ENCODE measurements at places on chromosomes 5 and 9.
A peak's percentile ranks its signal among the peaks of the same experiment; 100 is the strongest.

GRCh38 chr9:63728287-63728686 lies 1556.7 kb downstream of the FOXD4L5 start:
- no peak overlapping the region for H3K4me3 ChIP-seq
- no peak overlapping the region for H3K27ac ChIP-seq
- H3K4me1 ChIP-seq, result no peaks in the 10 kb centered on the region

DNA sequence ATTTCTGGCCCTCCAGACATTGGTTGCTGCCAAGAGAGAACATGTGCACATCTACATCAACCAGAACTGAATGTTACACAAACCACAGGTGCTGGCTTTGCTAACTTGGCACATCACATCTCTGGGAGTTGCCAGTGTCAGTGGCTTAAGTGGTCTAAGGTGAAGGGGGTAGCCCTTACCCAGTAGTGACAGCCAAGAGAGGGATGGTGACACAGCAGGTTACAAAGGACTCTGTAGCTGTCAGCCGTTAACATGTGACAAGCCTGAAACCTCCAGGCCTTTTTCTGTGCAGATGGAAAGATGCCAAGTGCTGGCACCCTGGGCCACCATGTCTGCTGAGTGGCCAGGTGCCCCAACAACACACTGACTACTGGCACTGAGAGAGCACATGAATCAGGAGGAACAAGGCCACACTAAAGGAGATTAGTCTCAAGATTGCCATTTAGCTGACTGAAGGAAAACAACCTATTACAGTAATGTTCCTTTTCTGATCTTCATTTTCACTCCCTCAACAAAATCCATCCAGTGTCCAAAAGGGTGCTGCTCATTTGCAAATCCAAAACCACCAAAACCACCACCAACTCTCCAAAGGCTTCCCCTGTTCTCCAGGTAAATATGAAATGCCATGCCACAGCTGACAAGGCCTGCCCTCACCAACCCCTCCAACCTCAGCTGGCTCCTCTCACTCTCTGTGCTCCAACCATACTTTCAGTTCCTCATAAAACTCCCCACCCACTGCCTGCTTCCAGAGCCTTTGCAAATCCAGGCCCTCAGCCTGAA lies 20.2 kb downstream of the SIL1 start:
- no peaks in the 10 kb centered on the region for H3K36me3 ChIP-seq
- H3K4me3 ChIP-seq, result no peak overlapping the region
- H3K27ac ChIP-seq, result peak overlapping the region; percentile 75
- H3K27me3 ChIP-seq, result no peaks in the 10 kb centered on the region

DNA sequence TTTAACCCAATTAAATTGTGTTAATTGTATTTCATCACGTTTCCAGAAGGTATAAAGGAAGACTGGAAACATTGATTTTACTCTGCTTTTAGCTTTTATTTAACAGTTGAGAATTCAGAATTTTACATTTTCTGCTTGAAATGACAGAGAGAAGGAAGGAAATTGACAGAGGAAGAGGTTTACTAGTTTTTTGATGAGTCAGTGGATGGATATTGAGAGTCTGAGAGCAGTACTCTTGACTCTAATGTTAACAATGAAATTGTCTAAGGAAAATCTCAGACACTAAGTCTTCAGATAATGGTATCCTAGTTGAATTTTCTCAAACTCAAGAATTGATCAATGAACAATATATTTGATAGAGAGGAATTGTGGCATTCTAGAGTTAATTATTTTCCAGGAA lies 60.6 kb downstream of the IPO11 start:
- H3K36me3 ChIP-seq, result peaks cover 27% of the 10 kb centered on the region
- H3K27ac ChIP-seq, result no peak overlapping the region
- H3K4me1 ChIP-seq, result no peaks in the 10 kb centered on the region
- no peak overlapping the region for H3K4me3 ChIP-seq
- no peak for ATAC-seq

GRCh38 chr9:5982317-5982716 lies 33.1 kb downstream of the RANBP6 start:
- no peak for ATAC-seq
- no peak overlapping the region for H3K27ac ChIP-seq
- no peaks in the 10 kb centered on the region for H3K27me3 ChIP-seq
- H3K4me1 ChIP-seq, result peaks cover 5% of the 10 kb centered on the region
- H3K36me3 ChIP-seq, result peaks cover 42% of the 10 kb centered on the region
- H3K4me3 ChIP-seq, result no peak overlapping the region

GRCh38 chr5:55869847-55870246 lies 18.7 kb downstream of the IL31RA start:
- H3K4me3 ChIP-seq, result no peak overlapping the region
- ATAC-seq, result no peak
- no peaks in the 10 kb centered on the region for H3K36me3 ChIP-seq
- H3K27ac ChIP-seq, result no peak overlapping the region
- H3K27me3 ChIP-seq, result no peaks in the 10 kb centered on the region

GRCh38 chr5:77452351-77452750 lies 39.8 kb downstream of the WDR41 start:
- H3K36me3 ChIP-seq, result peaks cover 56% of the 10 kb centered on the region
- no peak overlapping the region for H3K27ac ChIP-seq
- H3K4me1 ChIP-seq, result no peaks in the 10 kb centered on the region
- ATAC-seq, result no peak
- no peak overlapping the region for H3K4me3 ChIP-seq
- H3K27me3 ChIP-seq, result no peaks in the 10 kb centered on the region

DNA sequence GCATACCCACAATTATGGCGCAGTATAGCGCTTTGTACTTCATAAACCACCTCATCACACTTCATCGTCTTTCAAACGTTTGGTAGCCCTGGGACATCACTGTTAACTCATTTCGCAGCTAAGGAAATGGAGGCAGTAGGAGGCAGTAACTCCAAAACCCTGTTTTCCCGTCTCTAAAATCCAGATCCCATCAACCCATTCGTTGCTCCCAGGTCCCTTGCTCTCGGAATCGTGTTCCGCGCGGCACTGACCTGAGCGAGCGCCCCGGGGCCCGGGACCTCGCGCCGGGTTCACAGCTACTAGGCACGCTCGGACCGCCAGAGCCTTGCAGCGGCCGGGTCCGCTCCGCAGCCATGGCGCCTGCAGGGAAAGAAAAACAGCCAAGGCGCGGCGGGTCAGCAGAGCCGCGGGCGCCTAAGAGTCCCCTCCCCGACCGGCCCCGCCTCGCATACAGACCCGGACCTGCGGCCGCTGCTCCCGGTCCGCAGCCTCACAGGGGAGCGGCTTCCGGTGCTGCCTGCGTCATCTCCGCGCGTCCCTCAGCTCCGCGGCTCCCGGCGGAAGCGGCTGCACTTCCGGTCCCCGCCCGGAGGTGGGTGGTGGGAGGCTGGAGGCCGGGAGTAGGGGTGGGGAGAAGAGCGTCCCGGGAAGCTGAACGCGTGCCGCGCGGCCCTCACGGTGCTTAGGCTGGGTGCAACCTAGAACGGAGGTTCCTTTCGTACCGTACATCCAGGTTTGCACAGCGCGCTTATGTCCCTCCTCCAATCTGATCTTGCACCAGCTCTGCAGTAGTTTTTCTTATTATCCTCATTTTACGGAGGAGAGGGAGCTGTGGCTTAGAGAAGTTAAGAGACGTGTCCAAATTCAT lies at the start of gene FBXW2:
FBXW2 (minus strand) TSS at position 519 of the 868 bp plus-strand sequence. CDS start 5,158 bp downstream, outside the sequence.
- peak within 1 kb of the TSS; percentile 80 for H3K27ac ChIP-seq
- peak within 1 kb of the TSS; percentile 83 for H3K4me3 ChIP-seq
- no peaks in the 10 kb centered on the region for H3K36me3 ChIP-seq
- peak; percentile 98 for ATAC-seq
- no peaks in the 10 kb centered on the region for H3K27me3 ChIP-seq

DNA sequence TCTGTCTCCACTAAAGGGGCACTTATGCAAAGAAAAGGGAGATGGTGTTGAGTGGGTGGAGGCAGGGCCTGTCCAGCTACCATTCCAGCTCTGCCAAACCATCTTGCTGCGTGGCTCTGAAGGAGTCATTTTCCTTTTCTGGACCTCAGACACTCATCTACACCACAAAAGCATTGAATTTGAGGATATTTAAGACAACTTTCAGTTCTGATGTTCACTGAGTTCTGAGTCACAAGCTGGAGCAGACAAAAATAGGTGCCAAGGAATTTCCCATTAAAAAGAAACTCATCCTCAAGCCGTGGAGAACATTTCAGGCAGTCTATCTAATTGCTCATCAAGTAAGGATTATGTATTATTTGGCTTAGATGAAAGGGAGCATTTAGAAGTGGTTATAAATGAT lies 195.0 kb upstream of the TBC1D2 start:
- no peak overlapping the region for H3K27ac ChIP-seq
- no peaks in the 10 kb centered on the region for H3K36me3 ChIP-seq
- peaks cover 13% of the 10 kb centered on the region for H3K27me3 ChIP-seq
- no peak overlapping the region for H3K4me3 ChIP-seq

DNA sequence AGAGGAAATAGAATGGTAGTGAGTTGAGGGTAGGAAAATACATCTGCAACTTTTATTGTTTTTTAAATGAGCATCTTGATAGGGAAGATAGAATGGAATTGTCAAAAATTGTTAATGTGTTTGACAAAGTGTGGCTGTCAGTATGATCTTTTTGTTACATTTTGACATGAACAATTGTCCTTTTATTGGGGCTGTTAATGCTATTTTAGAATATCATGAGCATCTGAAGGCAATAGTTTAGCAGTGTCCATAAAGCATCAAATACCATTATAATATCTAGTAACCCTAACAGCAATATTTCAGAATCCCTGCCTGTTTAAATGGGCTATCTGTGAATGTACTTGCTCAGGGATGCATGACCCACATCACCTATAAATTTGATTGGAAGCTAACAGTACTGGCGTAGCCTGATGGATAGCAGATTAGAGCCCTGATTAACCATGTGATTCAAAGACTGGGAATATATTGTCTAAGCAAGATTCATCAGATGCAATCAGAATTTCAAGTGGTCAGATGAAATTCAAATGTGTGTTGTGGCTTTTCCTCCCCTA lies 37.8 kb downstream of the TLE4 start:
- H3K4me3 ChIP-seq, result no peak overlapping the region
- ATAC-seq, result no peak
- H3K36me3 ChIP-seq, result no peaks in the 10 kb centered on the region
- peaks cover 10% of the 10 kb centered on the region for H3K4me1 ChIP-seq

DNA sequence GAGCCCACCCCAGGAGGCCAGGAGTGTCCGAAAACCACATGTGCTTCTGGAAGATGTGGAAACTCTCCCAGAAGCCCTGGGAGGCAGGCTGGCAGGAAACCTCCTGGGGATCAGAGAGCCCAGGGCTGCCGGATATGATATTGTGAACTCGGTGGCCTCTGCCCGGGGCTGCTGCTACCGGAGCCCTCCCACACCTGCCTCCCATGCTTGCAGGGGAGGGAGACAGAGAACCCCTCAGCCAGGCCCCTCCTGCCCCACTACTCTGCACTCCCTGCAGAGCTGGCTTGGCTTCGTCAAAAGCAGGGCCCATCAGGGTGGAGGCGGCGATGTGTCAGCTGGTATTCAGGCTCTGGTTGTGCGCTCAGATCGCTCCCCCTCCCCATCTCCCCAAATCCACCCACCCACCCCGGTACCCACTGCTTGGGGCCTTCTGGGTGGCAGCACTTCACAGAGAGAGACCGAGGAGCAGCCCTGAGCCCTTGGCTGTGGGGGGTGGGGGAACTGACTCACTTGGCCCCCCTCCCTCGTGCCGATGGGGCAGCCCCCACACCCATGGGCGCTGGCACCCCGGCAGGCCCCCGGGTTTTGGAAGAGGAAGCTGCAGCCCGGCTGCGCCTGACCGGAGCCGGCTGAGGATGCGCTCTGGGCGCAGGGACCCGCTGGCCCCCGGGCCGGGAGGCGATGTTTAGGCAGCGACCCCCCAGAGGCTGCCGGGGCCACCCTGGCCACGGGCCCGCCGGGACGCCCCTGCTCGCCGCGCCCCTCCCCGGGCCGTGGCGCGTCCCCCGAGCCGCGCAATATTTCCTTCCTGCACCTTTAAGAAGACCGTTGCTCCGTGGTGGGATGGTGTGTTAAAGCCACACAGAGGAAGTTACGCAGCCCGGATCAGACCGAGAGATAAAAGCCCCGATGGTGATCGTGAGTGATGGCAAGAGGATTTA lies 786 bp upstream of the NTNG2 start:
- H3K27ac ChIP-seq, result peak overlapping the region; percentile 28
- ATAC-seq, result peak; percentile 6
- peaks cover 96% of the 10 kb centered on the region for H3K27me3 ChIP-seq
- peak overlapping the region; percentile 31 for H3K4me3 ChIP-seq

GRCh38 chr5:163995206-163995605 lies 489.8 kb downstream of the MAT2B start:
- no peaks in the 10 kb centered on the region for H3K4me1 ChIP-seq
- H3K4me3 ChIP-seq, result no peak overlapping the region

DNA sequence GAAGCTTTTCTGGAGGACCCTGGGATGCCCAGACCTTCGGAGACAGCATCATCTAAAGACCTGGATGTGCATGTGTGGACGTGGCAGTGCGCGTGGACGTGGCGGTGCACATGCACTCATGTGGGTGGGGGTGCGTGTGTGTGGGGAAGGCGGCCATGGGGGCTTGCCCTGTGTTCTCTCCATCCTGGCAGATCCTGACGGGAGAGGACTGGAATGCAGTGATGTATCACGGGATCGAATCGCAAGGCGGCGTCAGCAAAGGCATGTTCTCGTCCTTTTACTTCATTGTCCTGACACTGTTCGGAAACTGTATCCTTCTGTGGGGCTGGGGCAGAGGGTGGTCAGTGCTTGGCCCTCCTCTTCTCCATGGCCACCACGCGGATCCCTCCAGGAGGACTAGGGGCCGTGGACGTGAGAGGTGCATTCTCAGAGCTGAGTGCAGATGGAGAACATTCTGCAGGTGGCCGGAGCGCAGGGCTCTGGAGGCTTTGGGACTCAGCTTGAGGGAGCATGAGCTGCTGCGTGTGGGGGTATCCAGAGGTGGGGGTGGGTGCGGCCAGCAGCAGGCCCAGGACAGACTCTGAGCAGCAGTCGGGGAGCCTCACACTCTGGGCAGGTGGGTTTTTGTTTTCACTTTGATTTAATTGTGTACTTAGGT lies 129.1 kb downstream of the CACNA1B start:
- peaks cover 25% of the 10 kb centered on the region for H3K27me3 ChIP-seq
- no peak overlapping the region for H3K4me3 ChIP-seq
- H3K4me1 ChIP-seq, result no peaks in the 10 kb centered on the region
- no peak for ATAC-seq
- H3K27ac ChIP-seq, result no peak overlapping the region

DNA sequence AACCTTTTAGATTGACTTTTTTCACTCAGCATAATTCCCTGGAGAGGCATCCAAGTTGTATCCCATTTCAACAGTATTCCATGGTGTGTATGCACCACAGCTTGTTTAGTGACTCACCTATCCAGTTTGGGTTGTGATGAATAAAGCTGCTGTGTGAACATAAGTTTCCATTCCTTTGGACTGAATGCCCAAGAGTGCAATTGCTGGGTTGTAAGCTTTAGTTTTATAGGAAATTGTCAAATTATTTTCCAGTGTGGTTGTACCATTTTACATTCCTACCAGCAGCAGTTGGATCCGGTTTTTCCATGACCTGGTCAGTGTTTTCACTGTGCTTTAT lies 60.9 kb upstream of the TMED7 start:
- H3K27ac ChIP-seq, result no peak overlapping the region
- H3K27me3 ChIP-seq, result no peaks in the 10 kb centered on the region
- ATAC-seq, result peak; percentile 55
- H3K36me3 ChIP-seq, result no peaks in the 10 kb centered on the region

Measured in gastroesophageal sphincter (tissue), 4 donors.